Muscle of leg (tissue), 16 donors: ENCODE measurements at places on chromosomes 6 and 20.

DNA sequence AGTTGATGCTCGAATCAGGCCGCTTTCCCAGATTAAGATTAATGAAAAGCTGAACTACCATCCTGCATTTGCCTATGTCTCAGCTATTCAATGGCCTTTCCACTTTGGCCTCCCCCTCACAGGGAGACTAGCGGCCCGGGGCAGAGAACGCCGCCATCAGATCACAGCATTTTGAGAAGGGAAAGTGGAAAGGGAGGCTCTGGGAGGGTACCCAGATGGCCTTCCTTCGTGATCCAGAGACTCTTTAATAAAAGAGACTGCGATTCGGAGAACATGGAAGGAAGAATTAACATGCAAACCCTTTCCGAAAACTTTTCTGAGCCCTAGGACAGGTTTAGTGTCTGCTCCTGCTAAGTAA is 533 bp downstream of the MRPS18A start:
- DNase-seq = no peak

DNA sequence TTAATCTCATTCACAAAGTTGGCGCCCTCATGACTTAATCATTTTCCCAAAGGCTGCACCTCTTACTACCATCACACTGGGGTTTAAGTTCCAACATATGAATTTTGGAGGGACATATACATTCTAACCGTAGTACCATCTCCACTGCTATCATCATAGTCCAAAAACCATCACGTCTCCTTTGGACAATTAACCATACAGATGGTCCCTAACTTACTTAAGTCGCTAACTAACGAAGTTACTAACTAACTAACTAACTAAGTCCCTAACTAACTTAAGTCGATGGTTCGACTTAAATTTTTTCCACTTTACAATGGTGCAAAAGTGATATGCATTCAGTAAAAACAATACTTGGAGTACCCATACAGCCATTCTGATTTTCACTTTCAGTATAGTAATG is 24.0 kb upstream of the TBC1D22B start:
- DNase-seq = no peak

- DNase-seq = no peak
Observed at GRCh38 chr20:32917191-32917950, 58.6 kb downstream of the EFCAB8 start.

GRCh38 chr6:104983296-104983695 is 26.4 kb downstream of the LIN28B start:
- DNase-seq = no peak

DNA sequence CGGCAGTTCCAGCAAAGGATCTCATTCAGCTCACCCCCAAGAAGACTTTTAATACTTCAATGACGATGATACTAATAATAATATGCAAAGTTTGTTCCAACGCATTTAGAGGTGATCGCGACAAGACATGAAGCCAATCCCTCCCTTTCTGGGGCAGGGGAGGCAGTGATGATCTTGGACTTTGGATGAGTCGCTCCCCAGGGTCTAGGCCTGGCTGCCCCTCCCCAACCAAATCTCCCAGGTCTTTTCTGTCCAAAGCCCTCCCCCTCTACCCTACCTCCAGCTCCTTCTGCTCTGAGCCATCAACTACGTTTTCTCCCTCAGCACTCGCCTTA is 33.9 kb downstream of the HLA-A start:
- no peak for DNase-seq

DNA sequence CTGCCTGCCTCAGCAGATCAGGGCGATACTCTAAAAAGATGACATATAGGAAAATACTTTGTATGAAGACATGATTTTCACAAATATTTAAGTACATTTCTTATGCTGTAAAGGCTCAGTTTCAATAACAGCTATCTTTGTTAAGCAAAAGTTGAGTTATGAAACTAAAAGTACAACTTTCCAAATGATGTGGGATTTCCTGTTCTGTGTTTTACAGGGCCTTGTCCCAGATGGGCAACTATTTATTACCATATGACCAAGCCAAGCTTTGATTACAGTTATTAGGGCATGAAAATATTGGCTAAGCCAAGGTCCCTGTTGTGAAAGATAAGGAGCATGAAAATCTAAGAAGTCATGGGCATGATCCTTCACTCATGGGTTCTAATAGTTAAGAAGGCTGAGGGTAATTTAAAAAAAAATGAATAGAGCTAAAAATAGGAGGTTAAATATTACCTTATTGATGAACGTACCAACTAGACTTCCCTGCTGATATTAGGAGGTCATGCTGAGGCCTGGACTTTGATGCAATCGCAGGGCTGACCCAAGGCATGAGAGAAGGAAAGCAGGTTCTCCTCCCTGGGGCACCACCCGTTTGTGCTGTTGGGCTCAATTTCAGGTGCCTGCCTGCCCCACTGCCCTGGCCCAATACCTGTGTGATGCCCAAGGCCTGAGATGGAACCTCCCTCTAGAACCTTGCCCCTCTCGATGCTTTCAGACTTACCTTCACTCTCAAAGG is 294.4 kb upstream of the PRDM1 start:
- no peak for DNase-seq

GRCh38 chr6:33202799-33203198 is 1.7 kb upstream of the HSD17B8 start:
- no peak for DNase-seq

GRCh38 chr6:6801005-6801335 is 212.4 kb downstream of the LY86 start:
- no peak for DNase-seq

GRCh38 chr6:7087066-7087465 is 20.7 kb upstream of the RREB1 start:
- DNase-seq = peak; percentile 25

DNA sequence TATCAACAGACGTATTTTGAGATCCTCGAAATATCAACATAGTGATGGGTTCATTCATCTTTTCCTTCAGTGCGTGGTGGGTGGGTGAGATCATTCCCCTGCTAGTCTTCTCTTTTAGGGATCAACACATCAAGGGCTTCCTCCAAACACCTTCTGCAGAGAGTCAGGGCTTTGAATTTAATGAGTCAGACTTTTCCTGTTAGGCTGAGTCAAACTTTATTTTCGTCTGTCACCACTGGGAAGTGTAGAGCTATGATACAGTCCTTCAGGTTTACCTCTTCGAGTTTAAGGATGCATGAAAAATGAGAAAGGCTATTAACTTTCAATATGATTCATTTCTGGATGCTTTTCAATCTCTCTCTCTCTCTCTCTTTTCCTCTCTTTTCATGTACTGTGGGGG is 189.1 kb downstream of the BMP2 start:
- no peak for DNase-seq

DNA sequence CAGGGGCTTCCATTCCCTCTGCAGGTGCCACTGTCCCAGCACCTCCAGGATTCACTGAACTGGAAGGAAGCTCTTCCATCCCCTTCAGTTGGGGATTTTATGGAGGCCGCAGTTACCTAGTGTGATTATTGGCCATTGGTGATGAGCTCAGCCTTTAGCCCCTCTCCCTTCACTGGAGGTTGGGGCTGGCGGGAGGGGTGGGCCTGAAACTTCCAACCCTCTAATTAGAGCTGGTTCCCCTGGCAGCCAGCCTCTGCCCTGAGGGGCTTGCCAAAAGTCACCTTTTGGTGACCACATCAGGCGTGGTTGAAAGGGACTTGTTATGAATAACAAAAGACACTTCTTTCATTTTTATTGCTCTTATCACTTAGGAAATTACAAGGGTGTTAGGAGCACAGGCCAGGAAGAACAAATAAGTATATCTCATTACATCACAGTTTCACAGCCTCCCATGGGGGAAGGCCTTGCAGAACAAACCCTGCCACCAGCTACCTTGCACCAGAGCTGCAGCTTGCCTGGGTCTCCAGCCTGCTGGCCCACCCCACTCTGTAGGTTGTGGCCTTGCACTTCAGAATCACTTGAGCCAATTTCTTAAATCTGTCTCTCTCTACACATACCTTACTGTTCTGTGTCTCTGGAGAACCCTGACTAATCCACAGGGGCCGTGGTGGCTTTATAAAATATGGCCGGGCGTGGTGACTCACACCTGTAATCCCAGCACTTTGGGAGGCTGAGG is 5.0 kb downstream of the PYGB start:
- no peak for DNase-seq

GRCh38 chr6:34249469-34250261 is 859 bp upstream of the SMIM29 start:
- peak; percentile 56 for DNase-seq

GRCh38 chr6:163189609-163190008 is 224.9 kb upstream of the QKI start:
- DNase-seq = no peak

GRCh38 chr20:25324412-25324811 is 66.2 kb downstream of the ABHD12 start:
- DNase-seq = peak; percentile 79

DNA sequence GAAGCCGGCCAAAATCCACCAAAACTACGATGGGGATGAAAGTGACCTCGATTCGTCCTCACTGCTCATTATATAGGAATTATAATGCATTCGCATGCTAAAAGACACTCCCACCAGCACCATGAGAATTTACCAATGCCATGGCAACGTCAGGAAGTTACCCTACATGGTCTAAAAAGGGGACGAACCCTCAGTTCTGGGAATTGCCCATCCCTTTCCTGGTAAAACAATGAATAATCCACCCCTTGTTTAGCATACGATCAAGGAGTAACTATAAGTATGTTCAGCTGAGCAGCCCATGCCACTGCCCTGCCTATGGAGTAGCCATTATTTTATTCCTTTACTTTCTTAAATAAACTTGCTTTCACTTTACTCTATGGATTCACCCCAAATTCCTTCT is 20.1 kb upstream of the FAM110A start:
- no peak for DNase-seq

GRCh38 chr6:36099869-36100483 is 30.3 kb upstream of the MAPK13 start:
- DNase-seq = no peak

DNA sequence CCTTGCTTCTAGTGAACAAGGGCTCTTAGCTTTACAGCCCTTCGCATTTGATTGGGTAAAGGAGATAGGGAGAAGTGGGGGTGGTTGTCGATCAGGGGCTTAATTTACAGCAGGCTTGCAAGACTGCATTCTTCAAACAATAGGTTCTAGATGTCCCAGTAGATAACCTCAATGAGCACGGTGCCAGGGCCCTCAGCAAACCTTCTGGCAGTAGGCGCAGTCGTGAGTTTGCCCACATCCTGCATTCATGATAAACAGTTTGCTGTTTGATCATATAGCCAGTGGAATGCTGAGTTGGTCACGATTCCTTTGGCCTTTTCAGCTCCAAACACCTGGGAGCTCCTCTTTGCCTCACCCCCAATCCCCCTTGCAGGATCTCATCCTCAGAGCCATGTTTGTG is 27.5 kb downstream of the SUN5 start:
- DNase-seq = no peak

DNA sequence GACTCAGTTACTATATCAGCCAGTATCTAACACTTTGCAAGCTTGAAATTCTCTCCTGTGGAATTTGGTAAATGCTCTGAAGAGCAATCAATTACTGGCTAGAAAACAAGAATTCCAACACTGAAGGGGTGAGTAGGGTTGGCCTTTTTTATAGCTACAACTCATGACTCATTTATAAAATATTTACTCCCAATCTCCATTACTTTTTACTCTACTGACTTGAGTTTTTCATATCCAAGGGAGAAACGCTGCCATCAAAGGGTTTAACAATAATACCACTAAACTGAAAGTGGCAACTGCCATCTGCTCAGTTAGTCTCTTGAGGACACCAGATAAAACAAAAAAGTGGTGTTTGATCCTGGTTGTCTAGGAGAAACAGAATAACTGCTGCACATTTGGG is 203.1 kb downstream of the UBE3D start:
- peak; percentile 2 for DNase-seq

- no peak for DNase-seq
Observed at GRCh38 chr20:50099113-50099512, 13.8 kb downstream of the UBE2V1 start.

- no peak for DNase-seq
Observed at GRCh38 chr6:165791876-165792437, 128.9 kb upstream of the PDE10A start.

DNA sequence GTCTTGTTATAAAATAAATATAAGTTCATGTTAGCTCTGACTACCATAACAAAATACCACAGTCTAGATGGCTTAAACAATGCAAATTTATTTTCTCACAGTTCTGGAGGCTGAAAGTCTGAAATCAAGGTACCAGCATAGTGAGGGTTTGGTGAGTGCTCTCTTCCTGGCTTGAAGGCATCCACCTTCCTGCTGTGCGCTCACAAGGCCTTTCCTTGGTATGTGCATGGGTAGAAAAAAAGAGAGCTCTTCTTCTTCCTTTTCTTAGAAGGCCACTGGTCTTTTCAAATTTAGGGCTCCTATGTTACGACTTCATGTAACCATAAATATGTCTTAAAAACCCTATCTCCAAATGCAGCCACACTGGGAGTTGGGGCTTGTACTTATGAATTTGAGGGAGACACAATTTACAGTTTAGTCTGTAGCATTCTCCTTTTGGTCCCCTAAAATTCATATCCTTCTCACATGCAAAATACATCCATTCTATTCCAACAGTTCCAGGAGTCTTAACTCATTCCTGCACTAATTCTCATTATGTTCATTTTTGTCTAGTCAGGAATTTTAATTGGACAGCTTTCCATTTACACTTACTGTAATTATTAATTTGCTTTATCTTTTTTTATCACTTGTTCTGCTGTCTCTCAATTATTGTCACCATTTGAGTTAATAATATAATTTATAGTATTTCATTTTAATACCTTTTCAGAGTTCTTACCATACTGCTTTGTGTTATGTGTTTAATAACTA is 381.9 kb upstream of the EPHA7 start:
- DNase-seq = no peak

DNA sequence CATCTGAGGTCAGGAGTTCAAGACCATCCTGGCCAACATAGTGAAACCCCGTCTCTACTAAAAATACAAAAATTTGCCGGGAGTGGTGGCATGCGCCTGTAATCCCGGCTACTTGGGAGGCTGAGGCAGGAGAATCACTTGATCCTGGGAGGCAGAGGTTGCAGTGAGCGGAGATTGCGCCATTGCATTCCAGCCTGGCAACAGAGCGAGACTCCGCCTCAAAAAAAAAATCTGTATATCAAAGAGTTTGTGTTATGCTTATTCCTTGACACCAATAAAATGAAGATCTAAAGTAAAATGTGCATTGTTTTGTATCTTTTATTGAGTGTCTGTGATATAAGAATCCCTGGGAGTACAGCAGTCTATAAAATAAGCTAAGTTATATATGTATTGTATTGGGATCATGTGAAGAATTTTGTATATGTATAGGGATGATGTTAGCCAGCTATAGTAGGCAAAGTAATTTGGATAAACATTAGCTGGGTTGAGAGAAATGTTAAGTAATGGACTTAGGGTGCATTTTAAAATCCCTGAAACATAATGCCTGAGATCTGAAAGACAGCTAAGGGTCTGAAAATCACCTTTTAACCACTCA is 10.9 kb downstream of the TBP start:
- no peak for DNase-seq

GRCh38 chr20:5463007-5463686 is 146.4 kb upstream of the PROKR2 start:
- DNase-seq = no peak

- peak; percentile 61 for DNase-seq
Observed at GRCh38 chr6:34360556-34360955, 31.9 kb downstream of the NUDT3 start.

GRCh38 chr6:151029970-151030369 is 164.5 kb downstream of the MTHFD1L start:
- DNase-seq = no peak
